ENCODE measurements at places on chromosomes 5 and 9.
A peak's percentile ranks its signal among the peaks of the same experiment; 100 is the strongest.

DNA sequence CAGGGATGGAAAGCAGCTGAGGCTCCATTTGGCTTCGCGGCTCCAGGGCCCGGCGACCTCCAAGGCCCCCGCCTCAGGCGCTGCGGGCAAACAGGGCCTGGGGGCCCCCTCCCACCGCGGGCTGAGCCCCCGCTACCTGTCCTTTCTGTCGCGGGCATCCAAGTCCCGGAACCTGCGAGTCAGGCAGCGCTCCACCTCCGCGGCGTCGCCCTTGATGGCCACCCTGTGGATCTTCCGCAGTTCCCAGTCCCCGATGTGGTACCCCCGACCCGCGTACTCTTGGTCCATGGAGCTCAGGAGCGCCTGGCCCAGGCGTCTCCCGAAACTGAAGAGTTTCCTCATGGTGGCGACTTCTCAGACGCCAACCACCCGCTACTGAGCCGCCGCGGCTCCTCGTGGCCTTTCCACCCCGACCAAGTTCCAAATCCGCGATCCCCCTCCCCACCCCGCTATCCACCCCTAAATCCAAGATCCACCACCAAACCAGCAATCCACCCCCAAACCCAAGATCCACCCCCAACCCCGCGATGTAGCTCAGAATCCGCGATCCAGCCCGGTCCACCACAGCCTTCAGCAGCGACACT is 86.5 kb upstream of the CCDC180 start:
- no peak for DNase-seq

DNA sequence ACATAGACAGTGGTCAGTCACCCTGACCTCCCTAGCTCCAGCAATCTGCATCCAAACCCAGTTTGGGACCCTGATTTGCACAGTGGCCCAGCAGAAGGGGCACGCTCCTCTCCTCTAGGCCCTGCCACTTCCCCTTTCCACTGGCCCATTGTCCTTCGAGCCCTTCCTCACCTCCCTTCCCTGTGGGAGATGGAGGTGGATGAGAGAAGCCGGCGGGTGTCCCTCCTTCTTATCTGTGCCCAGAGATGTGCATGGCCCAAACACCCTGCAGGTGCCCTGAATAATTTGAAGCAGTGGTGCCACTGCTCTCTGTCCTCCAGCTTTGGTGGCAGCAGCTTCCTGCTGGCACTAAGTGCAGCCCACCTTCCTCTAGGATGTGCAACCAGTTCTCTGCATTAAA is 140.0 kb downstream of the BARX1 start:
- no peak for DNase-seq

GRCh38 chr5:58501778-58502417 is 10.7 kb downstream of the GAPT start:
- DNase-seq: peak; percentile 7

GRCh38 chr5:160694896-160695295 is 157.1 kb downstream of the ATP10B start:
- DNase-seq: no peak

- no peak for DNase-seq
Observed at GRCh38 chr5:149878371-149878770, 66.2 kb downstream of the PDE6A start.

DNA sequence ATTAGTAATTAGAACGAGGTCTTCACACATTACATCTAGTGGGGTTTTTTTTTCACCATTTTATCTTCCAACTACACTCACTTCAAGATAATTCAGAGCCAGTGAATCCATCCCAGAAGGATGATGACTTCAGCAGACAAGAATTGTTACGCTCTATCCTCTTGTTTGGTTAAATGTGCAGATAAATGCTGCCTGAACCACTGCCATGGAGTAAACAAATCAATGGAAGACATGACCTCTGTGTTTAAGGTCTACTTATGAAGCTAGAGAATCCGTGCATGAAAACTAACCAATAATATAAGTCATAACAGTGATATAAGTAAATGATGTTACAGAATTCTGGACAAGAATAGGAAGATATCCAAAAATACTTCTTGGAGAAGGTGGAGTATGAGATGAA is 602.6 kb downstream of the TLR4 start:
- no peak for DNase-seq

- DNase-seq: no peak
Observed at GRCh38 chr9:34689116-34689470, 2.0 kb downstream of the CCL19 start.

DNA sequence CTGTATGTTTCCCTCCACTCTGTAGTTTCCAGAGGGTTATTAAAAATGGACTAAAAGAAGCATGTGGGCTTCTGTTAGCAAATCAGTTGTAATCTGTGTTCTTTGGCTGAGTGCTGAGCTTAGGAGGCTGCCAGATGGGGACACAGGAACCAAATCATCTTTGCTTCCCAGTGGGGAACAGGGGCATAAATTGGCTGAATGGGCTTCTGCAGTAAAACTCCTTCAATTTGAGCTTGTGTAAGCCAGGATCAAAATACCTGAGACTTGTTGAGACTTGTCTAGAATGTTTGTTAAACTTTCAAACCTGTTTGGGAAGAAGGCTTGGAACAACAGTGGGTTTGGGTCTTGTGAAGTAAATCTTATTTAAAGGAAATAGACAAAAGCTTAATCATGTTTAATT is 32.2 kb upstream of the TNFAIP8 start:
- DNase-seq: peak; percentile 31

GRCh38 chr9:97900738-97901565 is 21.3 kb downstream of the TRMO start:
- peak; percentile 81 for DNase-seq
